ENCODE measurements at places on chromosomes 2 and 18.

DNA sequence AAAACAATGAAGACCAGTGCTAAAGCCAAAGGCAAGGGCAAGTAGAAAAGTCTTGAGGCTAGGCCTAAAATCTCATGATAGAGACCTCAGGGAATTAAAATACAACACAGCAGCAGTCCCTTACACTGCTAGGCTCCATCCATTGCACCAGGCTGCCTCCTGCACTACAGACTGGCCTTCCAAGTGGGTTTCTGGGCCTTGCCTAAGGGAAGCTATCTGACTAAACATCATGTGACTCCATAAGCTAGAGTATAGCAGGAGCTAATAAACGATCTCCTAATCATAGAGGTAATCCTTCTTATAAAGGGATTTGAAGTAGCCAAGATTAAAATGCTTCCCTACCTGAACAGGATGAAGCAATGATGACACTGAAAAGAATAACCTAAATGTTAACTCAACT lies 77.6 kb upstream of the NFU1 start:
- DNase-seq, result no peak

DNA sequence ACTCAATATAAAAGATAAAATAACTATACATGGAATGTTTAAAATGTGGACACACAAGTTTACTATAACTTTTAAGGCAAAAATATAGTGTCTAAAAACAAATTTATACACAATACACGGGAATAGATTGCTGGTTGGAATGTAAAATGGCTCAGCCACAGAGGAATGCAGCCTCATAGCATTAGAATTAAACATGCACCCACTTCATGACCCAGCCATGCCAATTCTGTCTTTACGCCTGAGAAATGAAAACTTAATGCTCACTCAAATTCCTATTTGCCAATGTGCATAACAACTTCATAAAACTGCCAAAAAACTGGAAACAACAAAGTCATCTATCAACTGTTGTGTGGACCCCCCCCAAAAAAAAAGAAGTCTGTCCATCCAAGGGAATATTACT lies 1006.6 kb upstream of the POU3F3 start:
- no peak for DNase-seq

DNA sequence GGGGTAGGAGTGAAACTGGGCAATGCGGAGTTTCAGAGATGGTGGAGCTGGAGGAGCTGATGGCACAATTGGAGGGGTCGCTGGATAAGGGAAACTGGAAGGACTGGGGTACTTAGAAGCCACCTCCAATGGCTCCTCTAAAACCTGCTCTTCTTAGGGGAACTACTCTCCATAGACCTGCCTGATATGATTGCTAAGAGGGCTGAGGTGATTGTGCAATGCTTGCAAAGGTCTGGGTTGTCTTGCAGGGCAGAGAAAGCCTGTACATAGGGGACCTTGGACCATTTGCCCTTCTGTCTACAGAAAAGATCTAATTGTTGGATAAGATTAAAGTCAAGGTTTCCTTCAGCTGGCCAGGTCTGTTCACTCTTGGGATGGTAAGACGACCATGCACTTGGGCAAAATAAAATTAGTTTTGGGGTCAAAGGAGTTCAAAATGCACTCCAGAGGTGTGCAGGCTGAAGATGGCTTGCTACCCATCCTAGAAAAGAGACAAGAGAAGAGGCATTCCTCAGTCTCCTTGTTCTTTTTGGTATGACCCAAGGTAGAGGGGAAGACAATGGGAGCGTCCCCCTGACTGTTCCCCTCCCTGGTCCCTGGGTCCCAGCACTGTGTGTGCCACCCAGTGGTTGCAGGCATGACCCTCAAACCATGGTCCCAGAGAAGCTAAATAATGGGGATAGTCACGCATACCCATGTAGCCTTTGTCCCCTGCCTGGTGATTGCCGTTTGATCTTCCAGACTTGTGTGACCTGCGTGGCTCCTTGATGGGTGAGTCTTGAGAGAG lies 41.1 kb downstream of the STK17B start:
- no peak for DNase-seq

DNA sequence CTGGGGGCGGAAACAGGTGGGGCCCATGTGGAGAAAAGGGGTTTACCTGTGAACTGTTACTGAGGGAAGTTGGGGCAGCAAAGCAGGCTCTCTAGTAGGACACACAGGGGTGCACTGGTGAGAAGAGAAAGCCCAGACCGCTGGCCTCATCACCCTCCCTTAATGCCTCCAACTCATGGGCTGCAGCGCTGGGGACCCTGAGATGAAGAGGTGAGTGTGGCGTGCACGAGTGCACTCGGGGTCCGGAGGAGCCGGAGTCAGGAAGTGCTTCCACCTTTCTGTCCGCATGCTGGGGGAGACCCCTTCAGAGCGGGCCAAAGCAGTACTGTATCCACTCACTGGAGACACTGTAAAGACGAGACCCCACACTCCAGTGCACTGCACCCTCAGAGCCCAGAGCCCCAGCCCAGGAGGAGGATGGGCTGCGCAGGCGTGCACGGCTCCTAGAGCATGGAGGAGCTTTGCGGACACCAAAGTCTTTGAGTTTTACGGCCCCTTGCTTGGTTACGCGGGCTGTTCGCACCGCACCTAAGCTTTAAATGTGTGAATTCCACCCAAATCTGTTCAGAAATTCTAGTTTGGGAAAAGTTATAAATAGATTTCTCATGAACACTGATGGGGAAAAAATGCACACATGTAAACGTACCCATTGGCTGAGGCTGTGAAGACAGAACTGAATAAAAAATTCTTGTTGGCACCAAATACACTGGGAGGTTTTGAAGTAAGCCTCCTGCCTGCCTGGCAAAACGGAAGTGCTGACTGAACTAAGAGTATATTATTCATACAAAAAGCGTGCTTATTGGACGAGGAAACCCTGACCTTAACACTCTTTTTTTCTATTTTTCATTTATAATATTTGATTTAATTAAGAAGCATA lies 45.4 kb upstream of the PPP4R1 start:
- DNase-seq, result no peak

GRCh38 chr2:28403370-28403956 lies 10.8 kb downstream of the FOSL2 start:
- no peak for DNase-seq

Measured in stimulated activated CD4-positive, alpha-beta T cell treated with anti-CD3 and anti-CD28 coated beads, Interleukin-4, amount 100 ng/mL, for 1 hour (primary cell).